ENCODE measurements at places on chromosomes 5 and 9. TPM values are rescaled to one million over a fixed set of nuclear protein-coding genes. Genes with fewer than 3 reads are reported as not detected.

ZDHHC12 gene
- 44.8 TPM for total RNA-seq

CTNNAL1 gene
- 24.4 TPM for total RNA-seq

ANKRD31 gene
- total RNA-seq = 0.32 TPM

CBY3 gene
- total RNA-seq = not detected

DND1 gene
- 3.4 TPM for total RNA-seq

BOD1 gene
- 24.9 TPM for total RNA-seq

ADAMTS16 gene
- not detected for total RNA-seq

NR2F1 gene
- not detected for total RNA-seq

SLC36A1 gene
- total RNA-seq = 5.6 TPM

SHC3 gene
- not detected for total RNA-seq

AMBP gene
- total RNA-seq = not detected

IFNA2 gene
- not detected for total RNA-seq

UBQLN1 gene
- 94.4 TPM for total RNA-seq

ADRB2 gene
- total RNA-seq = 0.74 TPM

NRG2 gene
- total RNA-seq = 0.48 TPM

MYOZ3 gene
- total RNA-seq = 0.21 TPM

AK1 gene
- total RNA-seq = 23.2 TPM

TLX3 gene
- total RNA-seq = not detected

FRMPD1 gene
- not detected for total RNA-seq

ITGA2 gene
- 2.3 TPM for total RNA-seq

GABRB2 gene
- total RNA-seq = not detected

C1QTNF2 gene
- not detected for total RNA-seq

TXNDC8 gene
- not detected for total RNA-seq

IFNA13 gene
- not detected for total RNA-seq

MYMK gene
- not detected for total RNA-seq

GABRA6 gene
- total RNA-seq = not detected

ARSI gene
- total RNA-seq = not detected

INSYN2B gene
- total RNA-seq = not detected

TMED9 gene
- total RNA-seq = 118 TPM

MZB1 gene
- 55.2 TPM for total RNA-seq

WWC1 gene
- 1.9 TPM for total RNA-seq

EDIL3 gene
- not detected for total RNA-seq

PCDHB10 gene
- not detected for total RNA-seq

All from activated T-helper 17 cell treated with anti-CD3 and anti-CD28 coated beads, Interleukin-2, amount 50 U/mL, for 72 hours (primary cell).